SK-N-MC (cell line): ENCODE measurements at places on chromosomes 2 and 18.

- DNase-seq, result no peak
Measured at GRCh38 chr2:130957915-130958314, 121.2 kb downstream of the ARHGEF4 start.

- DNase-seq, result no peak
Measured at GRCh38 chr18:62663731-62664336, 51.5 kb upstream of the PHLPP1 start.

DNA sequence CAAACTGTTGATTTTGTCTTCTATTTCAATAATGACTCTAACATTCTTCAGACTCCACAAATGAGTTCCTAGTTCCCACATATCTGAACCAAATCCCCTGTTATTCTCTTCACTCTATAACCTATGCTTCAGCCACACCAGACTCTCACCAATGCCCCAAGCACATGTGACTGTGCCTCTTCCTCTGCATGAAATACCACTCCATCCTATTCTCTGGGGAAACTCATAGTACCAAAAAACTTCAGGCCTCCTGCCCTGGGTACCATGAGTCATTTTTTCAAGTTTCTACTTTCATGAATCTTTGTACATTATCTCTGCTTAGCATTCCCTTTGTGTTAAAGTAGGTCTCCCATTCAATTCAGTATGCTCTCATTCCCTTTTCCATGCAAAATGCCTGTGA is 353.2 kb downstream of the ZEB2 start:
- no peak for DNase-seq

- DNase-seq, result no peak
Measured at GRCh38 chr2:21332993-21333625, 209.3 kb downstream of the TDRD15 start.

DNA sequence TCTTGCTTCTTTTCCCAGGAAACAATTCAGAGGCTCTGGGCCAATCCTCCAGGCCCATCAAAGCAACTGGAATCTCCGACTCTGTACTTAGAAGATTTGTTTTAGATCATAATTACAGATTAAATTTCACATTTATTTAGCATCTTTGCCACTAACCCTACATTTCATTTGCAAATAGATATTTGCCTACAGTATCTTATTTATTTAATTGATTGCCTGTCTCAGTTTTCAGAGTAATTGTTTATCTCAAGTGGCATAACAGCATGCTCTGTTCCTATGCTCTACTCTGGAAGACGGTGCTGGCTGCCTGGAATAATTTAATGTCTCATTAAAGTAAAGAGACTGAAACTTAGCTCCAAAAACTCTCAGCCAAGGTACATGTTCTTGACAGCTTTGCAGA is 213.4 kb downstream of the HNMT start:
- no peak for DNase-seq

GRCh38 chr2:37653805-37654378 is 17.6 kb downstream of the CDC42EP3 start:
- DNase-seq, result no peak

DNA sequence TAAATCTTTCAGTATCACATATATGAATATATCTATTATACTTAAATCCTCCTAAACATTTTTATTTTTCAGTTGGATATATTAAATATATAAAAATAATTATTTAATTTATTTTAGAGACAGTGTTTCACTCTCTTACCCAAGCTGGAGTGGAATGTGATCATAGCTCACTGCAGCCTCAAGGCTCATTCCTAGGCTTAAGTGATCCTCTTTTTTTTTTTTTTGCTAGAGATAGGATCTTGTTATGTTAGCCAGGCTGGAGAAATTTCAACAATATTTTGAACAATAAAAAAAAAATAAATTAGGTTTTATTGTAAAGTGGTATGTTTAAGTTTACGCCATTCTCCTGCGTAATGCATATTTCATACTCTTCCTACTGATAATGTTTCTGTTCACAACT is 4.2 kb downstream of the SPAST start:
- DNase-seq, result no peak

- no peak for DNase-seq
Measured at GRCh38 chr2:51000849-51001617, 30.9 kb downstream of the NRXN1 start.

DNA sequence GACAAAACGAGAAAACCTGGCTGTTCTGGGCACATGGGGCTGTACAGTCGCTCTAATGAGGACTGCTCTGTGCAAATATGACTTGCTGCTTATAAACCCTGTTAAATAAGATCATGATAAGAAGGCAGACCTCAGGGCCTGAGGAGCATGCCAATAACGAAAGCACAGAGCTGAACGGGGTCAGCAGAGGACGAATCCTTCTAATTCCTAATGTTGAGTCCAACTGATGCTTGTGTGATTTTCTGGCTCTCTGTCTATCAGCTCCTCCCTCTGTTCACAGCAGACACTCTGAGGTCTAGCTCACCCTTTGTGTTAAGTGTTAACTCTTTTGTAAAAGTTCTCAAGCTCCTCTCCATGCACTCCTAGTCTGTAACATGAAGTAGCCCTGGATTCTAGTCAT is 167.2 kb upstream of the REV1 start:
- no peak for DNase-seq

GRCh38 chr2:106095478-106096298 is 98.4 kb downstream of the UXS1 start:
- no peak for DNase-seq

DNA sequence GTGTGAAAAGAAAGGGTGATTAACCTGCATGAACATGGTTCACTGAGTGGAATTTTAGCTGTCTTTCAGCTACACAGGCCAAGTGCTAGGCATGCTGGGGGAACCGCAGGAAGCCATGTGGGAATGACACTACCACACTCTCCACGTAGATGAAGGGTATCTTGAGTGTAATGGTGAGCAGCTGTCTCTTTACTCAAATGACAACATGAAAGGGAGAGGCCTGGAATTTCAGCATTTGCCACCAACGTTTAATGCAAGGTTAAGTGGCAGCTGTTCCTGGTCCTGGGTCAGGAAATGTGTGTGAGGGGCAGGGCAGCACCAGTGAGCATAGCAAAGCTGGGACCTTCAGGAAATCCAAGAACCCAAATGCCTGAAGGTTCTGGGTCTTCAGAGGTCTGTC is 588.4 kb downstream of the SLC4A3 start:
- DNase-seq, result no peak

GRCh38 chr18:48636436-48636835 is 97.6 kb downstream of the CTIF start:
- DNase-seq, result no peak

GRCh38 chr18:68397241-68398035 is 317.5 kb downstream of the TMX3 start:
- no peak for DNase-seq

DNA sequence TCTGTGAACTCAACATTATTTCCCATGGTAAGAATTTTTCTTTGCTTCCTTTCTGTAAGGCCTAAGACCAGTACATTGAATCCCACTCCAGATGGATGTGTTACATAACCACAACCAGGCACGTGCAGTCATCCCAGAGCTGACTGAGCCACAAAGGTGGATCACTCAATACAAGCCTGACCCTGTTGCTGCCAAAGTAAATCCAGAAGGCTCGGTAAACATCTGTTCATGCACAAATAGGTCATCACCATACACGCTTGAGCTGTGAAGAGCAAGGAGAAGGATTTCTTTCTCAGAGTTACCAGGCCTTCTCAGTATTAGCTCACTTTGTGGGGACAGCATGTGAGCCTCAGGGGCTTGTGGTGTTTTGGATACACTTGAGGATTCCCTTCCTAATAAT is 791.4 kb upstream of the FANCL start:
- DNase-seq, result no peak

GRCh38 chr2:160415991-160416390 is 77.6 kb downstream of the RBMS1 start:
- DNase-seq, result no peak

- DNase-seq, result no peak
Measured at GRCh38 chr2:235343869-235344268, 150.0 kb upstream of the AGAP1 start.

- no peak for DNase-seq
Measured at GRCh38 chr18:29028560-29028959, 851.6 kb upstream of the CDH2 start.

- DNase-seq, result no peak
Measured at GRCh38 chr18:51802569-51803428, 537.2 kb upstream of the DCC start.

GRCh38 chr2:218746960-218747359 is 35.0 kb upstream of the CYP27A1 start:
- no peak for DNase-seq

GRCh38 chr2:100666996-100667395 is 104.2 kb downstream of the PDCL3 start:
- no peak for DNase-seq

DNA sequence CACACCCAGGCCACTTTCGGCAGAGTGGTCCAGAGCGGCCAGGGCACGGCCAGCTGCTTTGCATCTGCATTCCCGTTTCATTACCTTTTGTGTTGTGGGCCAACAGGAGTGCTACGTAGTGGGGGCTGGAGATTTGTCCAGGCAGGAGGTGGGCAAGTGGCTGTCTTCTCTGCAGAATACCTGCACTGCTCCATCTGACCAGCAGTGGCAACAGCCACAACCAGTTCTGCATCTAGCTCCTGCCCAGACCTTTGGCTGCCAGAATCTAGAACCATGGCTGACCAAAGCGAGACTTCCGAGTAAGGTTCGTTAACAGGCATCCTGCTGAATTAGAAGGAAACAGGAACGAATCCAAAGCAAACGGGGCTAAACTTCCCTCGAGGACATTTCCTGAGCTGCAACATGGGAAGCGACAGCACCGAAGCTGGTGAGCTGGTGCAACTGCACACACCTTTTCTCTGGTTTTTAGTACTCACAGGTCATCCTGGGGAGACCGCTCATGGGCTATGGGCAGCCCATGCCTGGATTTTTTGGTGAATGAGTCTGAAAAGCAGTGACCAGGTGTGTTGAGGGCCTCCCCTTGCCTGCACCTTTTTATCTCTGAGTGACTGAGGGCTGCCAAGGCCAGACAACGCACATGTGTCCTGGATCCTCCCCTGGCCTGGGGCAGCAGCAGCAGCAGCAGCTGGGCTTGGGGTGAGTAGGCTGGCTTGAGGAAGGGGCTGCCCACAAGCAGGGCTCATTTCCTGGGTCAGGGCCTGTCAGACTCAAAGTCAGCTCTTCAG is 10.5 kb downstream of the GDF7 start:
- DNase-seq, result no peak

DNA sequence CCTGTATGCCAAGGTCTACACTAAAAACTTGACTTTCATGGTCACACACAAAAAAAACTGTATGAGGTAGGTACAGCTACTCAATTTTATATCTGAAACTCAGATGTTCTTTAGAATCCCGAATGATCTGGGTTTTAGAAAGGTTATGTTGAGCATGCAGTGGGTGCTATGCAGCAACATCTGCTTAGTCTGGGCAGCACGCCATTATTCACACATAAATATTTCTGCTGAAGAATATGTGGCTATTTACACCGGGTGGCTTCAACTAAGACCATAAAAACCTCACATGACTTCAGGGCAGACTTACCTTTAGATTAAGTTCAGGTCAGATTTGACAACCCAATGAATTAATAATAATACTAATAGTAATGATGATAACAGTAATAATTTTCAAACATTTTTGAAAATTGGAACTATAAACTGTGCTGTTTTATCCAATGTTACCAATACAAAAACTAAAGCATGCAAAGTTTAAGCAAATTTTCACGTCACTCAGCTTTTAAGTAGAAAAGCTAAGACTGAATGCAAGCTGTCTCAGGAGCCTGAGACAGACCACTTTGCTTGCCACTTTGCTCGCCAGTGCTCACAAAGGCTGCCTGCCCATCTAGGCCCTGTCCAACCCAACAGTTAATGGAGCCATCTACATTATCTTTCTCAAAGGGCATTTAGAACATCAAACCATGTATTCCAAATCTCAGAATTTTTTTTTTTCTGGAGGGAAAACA is 292.0 kb downstream of the CNTNAP5 start:
- DNase-seq, result no peak

- DNase-seq, result no peak
Measured at GRCh38 chr2:71538241-71538640, 84.9 kb downstream of the DYSF start.

- no peak for DNase-seq
Measured at GRCh38 chr2:5070257-5070656, 621.9 kb upstream of the SOX11 start.

- DNase-seq, result no peak
Measured at GRCh38 chr2:177234267-177234666, 21.7 kb downstream of the HNRNPA3 start.

GRCh38 chr2:17781482-17781881 is 27.5 kb downstream of the GEN1 start:
- DNase-seq, result no peak

DNA sequence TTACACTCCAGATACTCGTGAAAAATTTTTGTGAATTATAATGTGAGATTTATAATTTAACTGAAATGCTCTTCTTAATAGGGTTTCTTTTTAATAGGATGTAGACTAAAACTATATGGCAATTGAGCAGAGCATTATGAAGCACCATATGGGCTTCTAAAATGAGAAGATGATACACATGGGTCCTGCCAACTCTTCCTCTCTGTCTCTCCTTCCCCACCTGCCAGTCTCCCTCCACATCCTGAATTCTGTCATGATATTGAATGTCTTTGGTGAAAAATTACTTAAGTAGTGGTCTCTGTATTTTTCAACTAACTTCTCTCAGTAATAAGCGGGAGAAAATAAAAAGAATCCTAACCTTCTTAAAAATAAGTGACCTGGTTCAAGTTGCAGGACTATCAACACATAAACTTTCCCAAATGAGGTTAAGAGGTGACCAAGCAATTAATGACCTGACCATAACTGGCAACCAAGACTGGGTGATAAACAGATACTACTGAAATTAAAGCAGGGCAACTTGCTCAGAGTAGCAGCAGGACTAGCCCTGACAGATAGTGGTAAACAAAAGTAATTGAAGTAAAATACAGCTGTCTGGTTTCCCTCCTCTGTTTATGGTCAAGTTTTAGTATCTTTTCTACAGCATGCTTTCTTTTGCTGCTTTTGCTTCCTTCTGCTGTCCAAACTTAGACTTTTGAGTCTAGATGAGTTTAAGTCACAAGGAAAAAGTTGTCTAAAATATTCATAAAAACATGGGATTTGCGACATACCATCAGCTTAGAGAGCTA is 117.1 kb upstream of the PDE1A start:
- DNase-seq, result no peak

DNA sequence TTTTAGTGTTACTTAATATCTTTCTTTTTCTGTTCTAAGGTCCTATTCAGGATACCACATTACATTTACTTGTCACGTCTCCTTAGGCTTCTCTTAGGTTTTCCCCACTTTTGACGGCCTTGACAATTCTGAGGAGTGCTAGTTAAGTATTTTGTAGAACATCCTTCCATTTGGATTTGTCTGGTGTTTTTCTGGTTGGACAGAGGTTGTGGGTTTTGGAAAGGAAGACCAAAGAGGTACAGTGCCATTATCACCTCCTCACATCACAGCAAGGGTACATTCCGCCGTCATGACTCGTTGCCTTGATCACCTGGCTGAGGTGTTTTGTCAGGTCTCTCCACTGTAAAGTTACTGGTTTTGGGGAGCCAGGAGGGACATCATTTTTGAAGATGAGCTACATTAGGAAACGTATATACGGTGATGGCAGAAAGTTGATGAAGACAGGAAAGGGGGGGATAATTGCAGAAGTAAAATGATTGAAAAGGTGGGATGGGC is 88.4 kb upstream of the TMEM247 start:
- no peak for DNase-seq
